Stimulated activated CD4-positive, alpha-beta T cell treated with anti-CD3 and anti-CD28 coated beads, Interleukin-4, amount 100 ng/mL, for 1 hour (primary cell): ENCODE measurements at places on chromosomes 12 and 14.

DNA sequence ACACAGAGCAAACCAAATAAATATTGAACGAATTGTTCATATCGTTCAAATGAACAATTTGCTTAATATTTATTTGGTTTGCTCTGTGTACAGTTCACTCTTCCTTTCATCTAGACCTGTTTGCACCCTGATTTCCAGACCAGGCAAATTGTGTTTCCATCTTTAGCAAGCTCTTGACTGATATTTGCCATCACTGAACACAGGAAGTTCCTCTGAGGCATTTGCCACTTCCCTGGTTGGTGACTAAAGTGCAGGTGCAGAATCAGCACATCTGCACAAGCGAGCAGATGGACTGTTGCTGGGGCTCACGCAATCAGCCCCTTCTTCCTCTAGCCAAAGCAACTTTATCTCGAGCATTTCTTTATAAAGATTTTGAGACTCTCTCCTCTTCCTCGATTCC, 112.9 kb downstream of the DAAM1 start:
- no peak for DNase-seq

- DNase-seq, result no peak
Observed at GRCh38 chr14:99699861-99700260, 15.8 kb downstream of the CYP46A1 start.

GRCh38 chr12:12613344-12613743, 1.7 kb downstream of the CREBL2 start:
- DNase-seq, result no peak

DNA sequence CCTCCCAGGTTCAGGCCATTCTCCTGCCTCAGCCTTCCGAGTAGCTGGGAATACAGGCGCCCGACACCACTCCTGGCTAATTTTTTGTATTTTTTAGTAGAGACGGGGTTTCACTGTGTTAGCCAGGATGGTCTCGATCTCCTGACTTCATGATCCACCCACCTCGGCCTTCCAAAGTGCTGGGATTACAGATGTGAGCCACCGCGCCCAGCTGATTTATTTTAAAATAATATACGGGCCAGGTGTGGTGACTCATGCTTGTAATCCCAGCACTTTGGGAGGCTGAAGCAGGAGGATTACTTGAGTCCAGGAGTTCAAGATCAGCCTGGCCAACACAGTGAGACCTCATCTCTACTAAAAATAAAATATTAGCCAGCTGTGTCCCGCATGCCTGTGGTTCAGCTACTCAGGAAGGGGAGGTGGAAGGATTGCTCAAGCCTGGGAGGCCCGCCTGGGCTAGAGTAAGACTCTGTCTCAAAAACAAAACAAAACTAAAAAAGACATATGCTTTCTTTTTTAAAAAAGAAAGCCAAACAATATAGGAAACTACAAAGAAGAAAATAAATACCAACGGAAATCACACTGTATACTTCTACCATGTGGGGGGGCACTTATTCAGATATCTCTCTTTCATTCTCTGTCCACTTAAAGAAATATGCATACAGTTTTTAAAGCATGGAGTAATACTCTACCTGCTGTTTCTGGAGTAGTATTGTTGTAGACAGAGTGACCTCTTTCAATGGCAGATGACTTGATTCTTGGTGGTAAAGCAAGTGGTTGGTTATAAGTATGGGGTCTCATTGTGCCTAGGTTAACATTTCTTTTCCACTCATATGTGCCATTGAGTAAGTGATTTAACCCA, 930 bp upstream of the MIA2 start:
- DNase-seq, result no peak

GRCh38 chr12:52796839-52797528, 1.1 kb upstream of the KRT3 start:
- no peak for DNase-seq

DNA sequence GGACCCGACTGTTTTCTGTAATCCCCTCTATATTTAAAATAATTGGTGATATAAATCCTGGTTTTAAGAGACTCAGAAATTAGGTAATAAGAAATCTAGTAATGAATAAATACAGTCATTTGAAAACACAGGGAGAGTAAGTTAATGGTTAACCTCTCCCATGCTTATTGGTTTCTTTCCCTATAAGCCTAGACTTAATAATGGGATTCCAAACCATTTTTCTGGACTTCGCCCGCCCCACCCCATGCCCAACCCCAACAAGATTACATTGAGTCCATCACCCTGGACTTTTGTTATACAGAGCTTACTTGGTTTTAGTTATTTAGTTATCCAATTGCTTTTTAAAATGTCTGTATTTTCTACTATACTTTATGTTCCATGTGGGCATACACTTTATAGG, 98.7 kb downstream of the WIF1 start:
- DNase-seq, result no peak

DNA sequence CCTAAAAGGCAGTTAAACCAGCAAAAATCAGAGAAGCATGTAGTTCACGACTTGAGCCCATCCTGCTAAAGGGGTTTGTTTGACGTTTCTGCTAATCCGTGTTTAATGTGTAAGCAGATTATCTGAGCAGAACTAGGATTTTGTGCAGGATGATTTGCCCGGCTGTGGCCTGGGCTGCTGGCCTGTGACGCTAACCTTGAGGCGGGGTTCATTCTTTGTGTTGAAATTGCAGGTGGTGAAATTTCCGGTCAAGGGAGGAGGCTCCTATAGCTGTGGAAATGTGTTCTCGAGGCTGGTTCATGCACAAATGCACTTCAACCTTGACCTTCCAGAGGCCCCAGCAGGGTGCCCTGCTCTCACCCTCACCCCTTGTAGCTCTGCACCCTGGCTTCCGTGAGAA, 63.7 kb downstream of the SLC24A4 start:
- DNase-seq, result no peak

GRCh38 chr12:54442099-54442498, 23.0 kb upstream of the ITGA5 start:
- DNase-seq, result no peak

DNA sequence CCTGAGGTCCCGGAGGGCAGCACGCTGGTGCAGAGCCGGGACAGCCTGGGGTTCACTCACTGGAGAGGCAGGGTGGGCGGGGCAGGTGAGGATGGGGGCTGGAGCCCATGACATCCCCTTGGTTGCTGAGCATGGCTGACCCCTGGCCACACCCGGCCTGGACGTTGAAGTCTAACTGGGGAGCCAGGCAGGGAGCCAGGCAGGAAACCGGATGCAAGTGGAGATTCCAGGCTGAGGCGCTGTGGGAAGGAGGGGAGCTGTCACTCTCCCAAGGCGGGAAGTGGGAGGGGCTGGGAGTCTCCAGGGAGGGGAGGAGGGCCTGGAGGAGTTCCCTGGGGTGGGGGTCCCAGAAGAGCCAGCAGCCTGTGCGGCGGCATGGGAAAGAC, 7.7 kb upstream of the INF2 start:
- no peak for DNase-seq

DNA sequence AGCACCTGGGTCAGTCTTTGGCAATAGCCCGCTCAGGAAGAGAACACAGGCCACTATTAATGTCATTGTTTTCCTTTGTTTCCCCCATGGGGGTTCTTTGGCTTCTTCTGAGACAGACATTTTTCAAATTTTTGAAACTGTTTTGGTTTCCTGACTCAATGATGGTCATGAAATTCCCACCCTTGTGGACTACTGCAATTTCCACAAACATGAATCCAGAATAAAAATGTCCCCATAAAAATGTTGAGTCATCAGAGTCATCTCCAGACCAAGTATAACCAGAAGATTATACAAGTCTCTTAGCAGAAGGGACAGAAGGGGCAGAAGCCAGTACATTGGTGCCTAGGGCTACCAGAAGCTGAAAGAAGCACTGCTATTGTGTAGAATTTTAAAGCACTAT, 29.1 kb downstream of the SLCO1A2 start:
- DNase-seq, result no peak

DNA sequence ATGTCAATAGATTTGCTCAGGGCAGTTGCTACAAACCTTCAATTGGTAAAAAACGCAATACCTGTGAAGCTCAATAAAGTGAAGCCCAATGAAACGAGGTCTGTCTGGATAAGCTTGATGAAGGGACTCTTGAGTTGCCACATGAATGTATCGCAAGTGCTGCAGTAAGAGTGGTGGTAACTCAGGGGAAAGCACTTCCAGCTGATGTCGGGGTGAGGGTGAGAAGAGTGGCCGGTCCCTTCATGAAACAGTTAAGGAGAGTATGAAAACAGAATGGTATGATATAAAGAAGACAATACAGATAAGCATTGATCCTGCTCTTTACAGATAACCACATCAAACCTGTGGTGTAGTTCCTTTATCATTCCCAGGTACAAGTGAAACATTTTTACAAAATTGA, 83.4 kb upstream of the EVL start:
- DNase-seq, result no peak
